NT2/D1 (cell line): ENCODE measurements at places on chromosomes 6 and 20.

DNA sequence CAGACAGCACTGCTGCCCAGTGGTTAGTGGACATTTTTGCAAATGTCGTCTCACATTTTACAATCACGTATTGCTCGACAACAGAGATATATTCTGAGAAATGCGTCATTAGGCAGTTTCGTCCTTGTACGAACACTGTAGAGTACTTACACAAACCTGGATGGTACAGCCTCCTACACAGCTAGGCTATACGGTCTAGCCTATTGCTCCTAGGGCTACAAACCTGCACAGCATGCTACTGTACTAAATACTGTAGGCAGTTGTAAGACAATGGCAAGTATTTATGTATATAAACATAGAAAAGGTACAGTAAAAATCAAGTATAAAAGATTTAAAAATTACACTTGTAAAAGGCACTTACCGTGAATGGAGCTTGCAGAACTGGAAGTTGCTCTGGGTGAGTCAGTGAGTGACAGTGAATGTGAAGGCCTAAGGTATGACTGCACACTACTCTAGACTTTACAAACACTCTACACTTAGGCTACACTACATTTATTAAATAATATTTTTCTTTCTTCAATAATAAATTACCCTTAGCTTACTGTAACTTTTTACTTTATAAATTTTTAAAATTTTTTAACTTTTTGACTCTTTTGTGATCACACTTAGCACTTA is 43.1 kb downstream of the ALDH5A1 start:
- no peak for DNase-seq

DNA sequence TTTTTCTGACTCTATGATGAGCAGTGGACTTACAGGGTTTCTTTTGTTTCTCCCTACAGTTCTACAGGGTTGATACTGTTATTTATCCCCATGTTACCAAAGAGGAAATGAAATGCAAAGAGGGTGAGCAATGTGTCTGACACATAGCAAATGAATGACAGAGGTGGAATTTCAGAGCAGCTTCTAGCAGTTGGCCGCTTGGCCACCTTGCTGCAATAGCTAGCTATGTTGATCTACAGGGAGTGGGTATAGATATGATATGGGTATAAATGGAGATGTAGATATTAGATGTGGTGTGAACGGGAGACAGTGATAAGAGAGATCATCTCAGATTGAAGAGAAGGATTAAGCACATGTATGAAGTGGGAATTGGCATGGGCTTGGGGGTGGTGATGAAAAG is 10.9 kb upstream of the SLC22A3 start:
- DNase-seq, result no peak

- no peak for DNase-seq
These were observed 49.0 kb upstream of the TAGAP start for GRCh38 chr6:159093609-159094443.

- no peak for DNase-seq
These were observed 633.4 kb upstream of the EPHA7 start for GRCh38 chr6:94052749-94053148.

DNA sequence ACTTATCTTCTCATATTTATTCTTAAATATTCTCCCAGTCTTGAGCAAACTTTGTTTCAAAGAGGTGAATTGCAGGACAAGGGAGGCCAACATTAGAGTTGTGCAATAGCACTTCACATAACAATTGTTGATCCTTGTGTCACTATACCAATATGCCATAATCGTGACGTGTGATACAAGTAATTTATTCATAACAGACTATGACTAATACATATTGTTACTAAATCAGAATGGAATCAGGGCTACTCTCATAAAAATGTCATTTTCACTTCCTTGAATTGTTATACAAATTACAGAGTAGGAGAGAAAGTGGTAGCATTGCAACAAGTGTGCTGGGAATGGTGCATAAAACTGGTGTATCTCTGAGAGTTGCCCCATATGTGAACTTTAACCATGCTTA is 37.2 kb upstream of the PLCB1 start:
- no peak for DNase-seq
